Mesenchymal stem cell (in vitro differentiated cells and primary cell): ENCODE measurements at places on chromosomes 1 and 21.

DNA sequence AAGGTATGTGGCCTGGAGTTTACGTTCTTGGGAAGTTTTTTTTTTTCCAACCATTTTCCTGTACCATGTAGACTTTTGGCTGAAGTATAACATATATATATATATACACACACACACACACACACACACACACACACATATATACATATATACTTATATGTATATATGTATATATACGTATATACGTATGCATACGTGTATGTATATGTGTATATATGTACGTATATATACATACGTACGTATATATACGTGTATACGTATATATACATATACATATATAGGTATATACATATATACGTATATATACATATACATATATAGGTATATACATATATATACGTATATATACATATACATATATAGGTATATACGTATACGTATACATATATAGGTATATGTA is 18.9 kb downstream of the CR1 start:
- peaks cover 7% of the 10 kb centered on the region for H3K27me3 ChIP-seq
- H3K4me3 ChIP-seq = no peak overlapping the region
- no peak for DNase-seq

- H3K36me3 ChIP-seq = no peaks in the 10 kb centered on the region
- H3K4me3 ChIP-seq = no peak overlapping the region
- H3K27ac ChIP-seq = no peak overlapping the region
- no peaks in the 10 kb centered on the region for H3K27me3 ChIP-seq
- DNase-seq = no peak
- H3K4me1 ChIP-seq = no peaks in the 10 kb centered on the region
Observed at GRCh38 chr1:51525295-51525694, 6.2 kb upstream of the EPS15 start.

DNA sequence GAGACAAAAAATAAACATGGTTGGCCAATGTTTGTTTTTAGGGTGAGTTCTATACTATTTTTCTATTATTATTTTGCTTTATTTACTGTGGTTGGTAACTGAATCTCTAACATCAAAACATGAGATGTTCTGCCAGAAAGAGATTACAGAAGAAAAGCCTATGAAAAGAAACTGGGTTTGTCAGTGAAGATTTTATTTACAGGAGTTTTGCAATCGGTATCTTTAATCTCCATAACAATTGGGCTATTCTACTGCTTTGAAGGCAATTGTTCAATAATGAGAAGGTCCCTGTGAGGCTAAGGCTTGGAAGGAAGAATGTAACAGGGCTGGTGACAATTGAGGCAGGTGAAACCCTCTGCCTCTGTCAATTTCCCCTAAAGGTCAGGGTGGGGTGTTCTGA is 155.5 kb downstream of the CLIC6 start:
- H3K4me1 ChIP-seq = peaks cover 5% of the 10 kb centered on the region
- H3K4me3 ChIP-seq = no peak overlapping the region
- H3K27ac ChIP-seq = no peak overlapping the region
- DNase-seq = no peak

DNA sequence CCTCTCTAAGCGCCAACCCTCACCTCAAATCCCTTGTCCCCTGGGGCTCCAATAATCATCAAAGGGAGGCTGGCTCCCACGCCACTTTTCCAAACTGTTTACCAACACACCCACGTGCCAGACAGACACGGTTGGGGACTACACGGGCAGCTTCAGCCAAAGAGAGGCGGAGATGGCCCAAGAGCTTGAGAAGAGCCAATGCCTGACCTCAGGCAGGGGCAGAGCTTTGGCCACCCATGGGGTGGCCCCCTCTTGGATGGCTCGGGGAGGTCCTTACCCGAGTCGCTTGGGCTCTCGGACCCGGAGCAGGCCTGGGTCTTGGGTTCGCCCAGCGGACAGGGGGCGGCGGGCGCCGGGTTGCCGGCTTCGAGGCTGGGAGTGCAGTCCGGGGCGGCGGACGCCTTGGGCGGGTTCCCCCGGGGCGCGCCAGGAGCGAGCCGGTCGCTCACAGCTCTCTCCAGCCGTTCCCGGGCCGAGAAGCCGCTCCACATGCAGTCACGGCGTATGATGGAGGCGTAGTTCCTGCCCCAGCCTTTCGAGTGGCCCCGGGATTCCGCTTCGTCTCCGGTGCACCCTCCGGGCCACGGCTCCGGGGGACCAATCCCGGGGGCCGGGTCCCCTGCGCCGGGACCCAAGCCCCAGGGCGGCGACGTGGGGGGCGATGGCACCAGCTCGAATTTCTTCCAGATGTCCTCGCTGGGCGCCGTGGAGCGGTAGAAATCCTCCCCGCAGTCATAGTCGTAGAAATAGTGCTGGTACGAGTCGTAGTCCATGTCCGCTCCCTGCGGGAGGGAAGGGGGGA is 854 bp downstream of the MYCL start:
- H3K27ac ChIP-seq = no peak overlapping the region
- H3K36me3 ChIP-seq = peaks cover 5% of the 10 kb centered on the region
- H3K4me1 ChIP-seq = peaks cover 20% of the 10 kb centered on the region
- H3K27me3 ChIP-seq = peaks cover 65% of the 10 kb centered on the region

GRCh38 chr21:36203603-36203889 is 46.9 kb downstream of the DOP1B start:
- H3K4me3 ChIP-seq = peak overlapping the region; percentile 43
- H3K36me3 ChIP-seq = peaks cover 15% of the 10 kb centered on the region
- H3K4me1 ChIP-seq = peaks cover 33% of the 10 kb centered on the region
- no peaks in the 10 kb centered on the region for H3K27me3 ChIP-seq

GRCh38 chr1:85413169-85413568 is 51.8 kb downstream of the DDAH1 start:
- H3K4me1 ChIP-seq = peaks cover 2% of the 10 kb centered on the region
- no peak overlapping the region for H3K27ac ChIP-seq

GRCh38 chr1:30633294-30633693 is 90.1 kb downstream of the MATN1 start:
- H3K27ac ChIP-seq = no peak overlapping the region
- H3K27me3 ChIP-seq = no peaks in the 10 kb centered on the region
- H3K4me3 ChIP-seq = no peak overlapping the region
- no peaks in the 10 kb centered on the region for H3K4me1 ChIP-seq

- no peaks in the 10 kb centered on the region for H3K4me1 ChIP-seq
- no peak overlapping the region for H3K4me3 ChIP-seq
- H3K27ac ChIP-seq = no peak overlapping the region
- no peaks in the 10 kb centered on the region for H3K36me3 ChIP-seq
Observed at GRCh38 chr1:57536749-57537423, 113.0 kb upstream of the DAB1 start.

GRCh38 chr21:44065428-44065827 is 41.8 kb upstream of the PWP2 start:
- H3K4me3 ChIP-seq = no peak overlapping the region
- no peak overlapping the region for H3K27ac ChIP-seq
- H3K4me1 ChIP-seq = peaks cover 4% of the 10 kb centered on the region
- DNase-seq = peak; percentile 79
- H3K27me3 ChIP-seq = no peaks in the 10 kb centered on the region
- peaks cover 49% of the 10 kb centered on the region for H3K36me3 ChIP-seq

GRCh38 chr1:214327514-214327913 is 46.6 kb downstream of the SMYD2 start:
- H3K27ac ChIP-seq = no peak overlapping the region
- H3K4me1 ChIP-seq = peaks cover 4% of the 10 kb centered on the region
- no peaks in the 10 kb centered on the region for H3K27me3 ChIP-seq
- peaks cover 21% of the 10 kb centered on the region for H3K36me3 ChIP-seq
- DNase-seq = peak; percentile 11
- H3K4me3 ChIP-seq = no peak overlapping the region

GRCh38 chr1:32242341-32242851 is 4.6 kb upstream of the FAM167B start:
- H3K27me3 ChIP-seq = no peaks in the 10 kb centered on the region
- H3K4me3 ChIP-seq = peak overlapping the region; percentile 64
- H3K4me1 ChIP-seq = peaks cover 20% of the 10 kb centered on the region
- H3K27ac ChIP-seq = no peak overlapping the region
- peak; percentile 42 for DNase-seq
- H3K36me3 ChIP-seq = peaks cover 3% of the 10 kb centered on the region

- no peaks in the 10 kb centered on the region for H3K27me3 ChIP-seq
- DNase-seq = peak; percentile 46
- H3K4me1 ChIP-seq = peaks cover 6% of the 10 kb centered on the region
- peaks cover 47% of the 10 kb centered on the region for H3K36me3 ChIP-seq
- H3K4me3 ChIP-seq = peak overlapping the region; percentile 75
- peak overlapping the region; percentile 79 for H3K27ac ChIP-seq
Observed at GRCh38 chr1:44632598-44632997, 41.7 kb downstream of the TMEM53 start.

DNA sequence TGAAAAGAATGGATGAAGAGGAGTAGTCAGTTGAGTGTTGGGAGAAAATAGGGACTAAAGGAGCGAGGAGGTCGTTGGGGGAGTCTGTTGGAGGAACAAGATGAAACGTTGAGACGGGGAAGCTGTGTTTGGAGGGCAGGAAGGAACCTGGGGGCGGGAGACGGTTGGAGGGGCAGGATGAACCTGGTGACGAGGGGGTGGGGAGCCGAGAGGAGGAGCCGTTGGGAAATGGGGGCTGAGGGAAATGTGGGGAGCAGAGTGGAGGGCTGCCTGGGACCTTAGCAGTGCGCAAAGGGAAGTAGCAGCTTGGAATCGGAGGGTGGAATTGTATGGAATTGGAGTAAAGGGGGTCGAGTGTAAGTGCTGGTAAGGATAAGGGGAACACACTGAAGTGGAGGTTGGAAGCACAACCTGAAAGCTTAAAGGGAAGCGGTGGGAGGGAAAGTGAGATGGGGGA is 630 bp downstream of the MTF2 start:
- peak overlapping the region; percentile 95 for H3K4me3 ChIP-seq
- peak overlapping the region; percentile 83 for H3K27ac ChIP-seq
- DNase-seq = peak; percentile 35
- no peaks in the 10 kb centered on the region for H3K27me3 ChIP-seq

DNA sequence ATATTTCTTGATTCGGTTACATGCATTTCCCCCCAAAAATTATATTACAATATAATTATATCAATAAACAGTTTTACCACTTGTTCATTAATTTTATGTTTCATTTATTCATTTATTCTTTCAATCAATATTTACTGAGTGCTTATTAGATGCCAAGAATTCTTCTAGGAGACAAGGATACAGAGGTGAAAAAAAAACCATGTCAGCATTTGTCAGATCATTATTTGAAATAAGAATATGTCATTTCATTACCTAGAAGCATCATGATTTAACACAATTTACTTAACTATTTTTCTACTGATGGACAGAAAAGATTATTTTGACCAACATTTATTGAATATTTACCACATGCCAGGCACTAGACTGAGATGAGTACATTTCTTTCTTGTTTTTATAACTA is 512.7 kb downstream of the LMO4 start:
- H3K4me3 ChIP-seq = no peak overlapping the region
- no peaks in the 10 kb centered on the region for H3K27me3 ChIP-seq
- DNase-seq = no peak
- H3K27ac ChIP-seq = no peak overlapping the region
- no peaks in the 10 kb centered on the region for H3K36me3 ChIP-seq

DNA sequence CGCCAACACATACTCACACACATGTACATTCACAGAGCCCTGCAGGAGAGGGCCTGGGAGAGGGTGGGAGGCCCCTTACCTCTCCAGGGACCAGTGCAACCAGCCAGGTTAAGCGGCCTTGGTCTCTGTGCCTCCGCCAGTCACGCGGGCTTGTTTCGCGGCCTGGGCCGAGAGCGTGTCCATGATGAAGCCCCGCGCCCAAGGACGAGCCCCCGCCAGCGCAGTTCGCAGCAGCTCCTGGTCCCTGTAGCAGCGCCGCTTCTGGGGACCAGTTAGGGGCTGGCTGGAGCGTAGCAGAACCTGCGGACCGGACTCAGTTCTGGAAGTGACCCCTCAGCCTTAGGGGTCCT is 7.3 kb upstream of the FAM167B start:
- H3K4me1 ChIP-seq = peaks cover 22% of the 10 kb centered on the region
- H3K27me3 ChIP-seq = no peaks in the 10 kb centered on the region
- H3K4me3 ChIP-seq = peak overlapping the region; percentile 59
- no peak overlapping the region for H3K27ac ChIP-seq
- H3K36me3 ChIP-seq = peaks cover 5% of the 10 kb centered on the region
- DNase-seq = no peak

GRCh38 chr1:113660088-113660487 is 99.2 kb downstream of the PHTF1 start:
- no peaks in the 10 kb centered on the region for H3K36me3 ChIP-seq
- H3K27me3 ChIP-seq = no peaks in the 10 kb centered on the region
- no peaks in the 10 kb centered on the region for H3K4me1 ChIP-seq
- H3K27ac ChIP-seq = no peak overlapping the region

- H3K36me3 ChIP-seq = no peaks in the 10 kb centered on the region
- peaks cover 16% of the 10 kb centered on the region for H3K27me3 ChIP-seq
- H3K4me1 ChIP-seq = peaks cover 27% of the 10 kb centered on the region
- peak; percentile 74 for DNase-seq
- peak overlapping the region; percentile 68 for H3K4me3 ChIP-seq
- peak overlapping the region; percentile 6 for H3K27ac ChIP-seq
Observed at GRCh38 chr1:245155272-245156040, 671 bp downstream of the KIF26B start.

DNA sequence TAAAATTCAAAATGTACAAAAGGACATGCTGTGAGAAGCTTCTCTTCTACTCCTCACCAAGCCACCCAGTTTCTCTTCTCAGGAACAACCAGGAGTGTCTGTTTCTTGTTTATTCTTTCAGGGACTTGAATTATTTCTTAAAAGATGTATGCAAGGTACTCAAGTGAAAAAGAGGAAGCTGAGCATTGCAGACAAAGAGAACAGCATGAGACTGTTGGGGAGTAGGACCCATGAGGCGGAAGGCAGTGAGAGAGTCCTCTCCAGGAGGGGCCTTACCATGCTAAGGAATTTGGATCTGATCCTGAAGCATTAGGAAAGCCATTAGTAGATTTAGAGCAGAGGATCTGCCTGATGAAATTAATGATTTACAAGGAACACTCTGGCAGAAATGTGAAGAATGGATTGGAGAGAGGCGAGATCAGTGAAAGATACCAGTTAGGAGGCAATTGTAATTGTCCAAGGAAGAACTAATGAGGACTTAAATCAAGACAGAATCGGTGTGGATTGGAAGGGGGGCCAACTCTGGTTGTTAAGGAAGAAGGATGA is 14.7 kb upstream of the SSX2IP start:
- H3K4me1 ChIP-seq = peaks cover 2% of the 10 kb centered on the region
- no peaks in the 10 kb centered on the region for H3K36me3 ChIP-seq
- no peak overlapping the region for H3K4me3 ChIP-seq
- H3K27me3 ChIP-seq = no peaks in the 10 kb centered on the region
- no peak for DNase-seq

- H3K36me3 ChIP-seq = peaks cover 4% of the 10 kb centered on the region
- H3K27ac ChIP-seq = no peak overlapping the region
- H3K4me3 ChIP-seq = no peak overlapping the region
- no peak for DNase-seq
Observed at GRCh38 chr1:209862391-209863356, 34.9 kb downstream of the UTP25 start.

- H3K4me1 ChIP-seq = peaks cover 6% of the 10 kb centered on the region
- peaks cover 42% of the 10 kb centered on the region for H3K36me3 ChIP-seq
- H3K27me3 ChIP-seq = no peaks in the 10 kb centered on the region
- DNase-seq = peak; percentile 78
Observed at GRCh38 chr1:230270559-230271281, 155.4 kb downstream of the PGBD5 start.

GRCh38 chr1:94954263-94955220 is 27.6 kb upstream of the CNN3 start:
- H3K36me3 ChIP-seq = no peaks in the 10 kb centered on the region
- peak; percentile 54 for DNase-seq
- no peak overlapping the region for H3K4me3 ChIP-seq
- H3K27me3 ChIP-seq = no peaks in the 10 kb centered on the region
- H3K27ac ChIP-seq = peak overlapping the region; percentile 29
- H3K4me1 ChIP-seq = no peaks in the 10 kb centered on the region

GRCh38 chr1:229001467-229002011 is 266.3 kb downstream of the RHOU start:
- peaks cover 2% of the 10 kb centered on the region for H3K4me1 ChIP-seq
- DNase-seq = no peak
- H3K27ac ChIP-seq = no peak overlapping the region
- no peak overlapping the region for H3K4me3 ChIP-seq
- no peaks in the 10 kb centered on the region for H3K36me3 ChIP-seq
- peaks cover 7% of the 10 kb centered on the region for H3K27me3 ChIP-seq
